Thymus (tissue), 14 donors: ENCODE measurements at places on chromosomes 1 and 21.

- no peak overlapping the region for H3K27ac ChIP-seq
- H3K4me1 ChIP-seq: no peaks in the 10 kb centered on the region
- DNase-seq: no peak
- H3K4me3 ChIP-seq: no peak overlapping the region
- H3K36me3 ChIP-seq: no peaks in the 10 kb centered on the region
Observed at GRCh38 chr1:9465640-9466039, 73.6 kb upstream of the SLC25A33 start.

- no peak overlapping the region for H3K27ac ChIP-seq
- H3K36me3 ChIP-seq: no peaks in the 10 kb centered on the region
- DNase-seq: no peak
- no peaks in the 10 kb centered on the region for H3K4me1 ChIP-seq
- no peak overlapping the region for H3K4me3 ChIP-seq
- no peaks in the 10 kb centered on the region for H3K27me3 ChIP-seq
Observed at GRCh38 chr1:190328361-190328760, 149.3 kb downstream of the BRINP3 start.

DNA sequence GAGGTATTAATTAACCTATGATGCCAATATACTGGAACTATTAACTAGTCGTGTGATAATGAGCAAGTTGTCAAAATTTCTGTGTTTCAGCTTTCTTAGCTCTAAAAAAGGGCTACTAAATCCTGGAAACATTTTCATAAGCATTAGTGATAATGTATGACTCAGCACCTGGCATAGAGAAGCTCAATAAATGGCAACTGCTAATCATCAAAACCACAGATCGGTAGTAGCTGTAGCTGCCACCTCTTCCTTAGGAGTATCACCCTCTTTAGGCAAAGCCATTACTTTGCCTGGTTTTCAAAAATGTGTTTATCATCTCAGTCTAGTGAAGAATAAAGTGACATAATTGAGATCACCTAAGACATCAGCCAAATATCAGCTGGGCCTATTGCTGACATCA is 75.5 kb downstream of the TPR start:
- no peak overlapping the region for H3K4me3 ChIP-seq
- H3K27me3 ChIP-seq: no peaks in the 10 kb centered on the region
- no peaks in the 10 kb centered on the region for H3K36me3 ChIP-seq
- no peak for DNase-seq

GRCh38 chr1:179529482-179530195 is 46.1 kb downstream of the NPHS2 start:
- H3K27ac ChIP-seq: no peak overlapping the region
- DNase-seq: no peak
- H3K27me3 ChIP-seq: no peaks in the 10 kb centered on the region
- H3K4me3 ChIP-seq: no peak overlapping the region

DNA sequence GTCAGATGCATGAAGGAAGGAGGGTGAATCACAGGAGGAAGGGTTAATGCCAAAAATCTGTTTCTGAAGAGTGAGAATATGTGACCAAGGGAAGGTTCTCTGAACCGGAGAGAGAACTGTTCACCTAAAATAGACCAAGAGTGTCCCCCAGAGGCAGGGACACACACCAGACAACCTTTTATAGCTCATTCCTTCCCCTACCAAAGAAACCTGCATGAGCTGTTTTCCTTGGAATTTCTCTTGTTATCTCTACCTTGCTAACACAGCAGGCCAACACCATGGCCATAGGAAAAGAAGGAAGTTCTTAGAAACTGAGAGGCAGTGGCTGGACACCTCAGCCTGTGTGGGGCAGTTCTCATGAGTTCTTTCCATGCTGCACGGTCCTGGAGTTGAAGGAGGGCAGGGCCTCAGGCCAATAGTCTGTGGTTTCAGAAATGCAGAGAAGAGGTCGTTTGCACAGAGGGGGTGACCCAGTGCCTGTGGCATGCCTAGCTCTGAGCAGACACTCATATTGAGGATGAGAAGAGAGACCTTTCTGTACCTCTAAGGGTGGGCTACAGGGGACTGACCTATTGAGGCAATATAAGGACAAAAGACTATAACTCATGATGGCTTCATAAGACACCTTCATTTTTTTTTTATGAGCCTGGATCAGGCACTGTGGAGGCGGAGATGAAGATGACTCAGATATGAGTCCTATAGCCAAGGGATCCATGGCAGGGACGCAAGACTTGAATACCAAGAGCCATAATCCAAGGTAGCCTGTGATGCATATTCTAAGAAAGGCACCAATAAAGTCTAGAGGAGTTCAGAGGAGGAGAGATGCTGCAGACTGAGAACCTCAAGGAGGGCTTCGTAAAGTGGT is 39.4 kb downstream of the IGFN1 start:
- no peak for DNase-seq
- H3K4me1 ChIP-seq: no peaks in the 10 kb centered on the region
- no peak overlapping the region for H3K27ac ChIP-seq
